ENCODE measurements at places on chromosomes 11 and 22. TPM values are rescaled to one million over a fixed set of nuclear protein-coding genes. Genes with fewer than 3 reads are reported as not detected.

Gene CBLIF
- total RNA-seq = not detected

Gene DNAJC4
- total RNA-seq = 17.7 TPM

Gene NRXN2
- 0.20 TPM for total RNA-seq

Gene NXPE4
- total RNA-seq = not detected

Gene C11orf65
- 1.9 TPM for total RNA-seq

Gene RFPL3
- total RNA-seq = not detected

Gene DDTL
- not detected for total RNA-seq

Gene KRTAP5-3
- not detected for total RNA-seq

Gene TMPRSS5
- 0.28 TPM for total RNA-seq

Gene OR52R1
- total RNA-seq = not detected

Gene LRRC56
- total RNA-seq = 1.4 TPM

Gene CCDC116
- total RNA-seq = 0.29 TPM

Gene SPON1
- 0.95 TPM for total RNA-seq

Gene CRACR2B
- total RNA-seq = 1.1 TPM
